ENCODE measurements at places on chromosomes 5 and 9.

GRCh38 chr5:93280518-93280917, 300.5 kb downstream of the NR2F1-AS1 start:
- DNase-seq: no peak

GRCh38 chr5:176353533-176353932, 8.0 kb downstream of the KIAA1191 start:
- no peak for DNase-seq

- no peak for DNase-seq
Measured at GRCh38 chr9:120946259-120946658, 19.7 kb upstream of the TRAF1 start.

- no peak for DNase-seq
Measured at GRCh38 chr5:35094948-35095347, 47.2 kb upstream of the AGXT2 start.
